OCI-M1 (cell line): ENCODE measurements at places on chromosomes 5 and 9.
A peak's percentile ranks its signal among the peaks of the same experiment; 100 is the strongest.

DNA sequence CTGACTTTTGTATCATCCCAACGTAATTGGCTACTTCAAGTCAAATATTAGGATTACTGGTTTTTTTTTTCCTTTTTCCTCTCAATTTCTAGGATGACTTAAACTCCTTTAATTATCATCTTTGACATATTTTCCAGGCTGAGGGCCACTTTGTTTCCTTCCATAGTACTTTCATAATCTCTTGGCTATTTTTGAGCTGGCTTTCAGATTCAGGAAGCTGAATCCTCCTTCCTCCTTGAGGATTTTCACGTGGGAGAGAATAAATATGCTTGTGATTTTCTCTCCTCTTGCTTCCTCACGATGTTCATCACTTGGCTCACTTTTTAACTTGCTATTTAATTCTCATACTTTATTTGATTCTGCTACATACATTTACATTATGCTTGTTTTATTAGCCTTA is 88.1 kb downstream of the ITGA1 start:
- no peak for DNase-seq

DNA sequence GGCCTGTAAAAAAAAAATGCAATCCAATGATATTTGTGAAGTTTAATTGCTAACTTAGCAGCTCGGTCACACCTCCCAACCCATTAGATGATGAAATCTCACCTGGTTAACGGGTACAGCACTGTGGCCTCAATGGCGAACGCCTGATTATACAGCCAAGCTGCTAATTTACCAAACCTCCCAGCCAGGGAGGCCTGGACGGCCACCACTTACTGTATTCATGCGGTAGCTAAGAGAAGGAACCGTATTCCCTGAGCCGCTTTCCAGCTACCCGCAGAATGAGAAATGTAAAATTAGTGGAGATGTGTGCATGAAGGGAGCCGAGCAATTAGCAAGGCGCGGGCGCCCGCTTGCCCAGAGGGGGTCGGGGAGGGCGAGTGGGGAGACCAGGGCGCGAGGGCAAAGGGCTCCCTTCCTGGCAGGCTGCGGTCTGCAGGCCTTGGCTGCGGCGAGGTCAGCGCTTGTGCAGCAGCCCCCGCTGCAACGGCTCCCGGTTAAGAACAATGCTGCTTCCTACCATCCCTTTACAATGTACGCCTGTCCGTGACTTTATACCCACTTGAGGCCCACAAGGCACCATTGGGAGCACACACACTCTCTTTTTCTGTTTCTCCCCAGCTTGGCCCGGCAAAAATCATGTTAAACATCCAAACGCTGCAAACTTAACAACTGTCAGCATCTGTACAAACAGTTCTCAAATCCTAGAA is 70.4 kb upstream of the TBCA start:
- no peak for DNase-seq

- DNase-seq: no peak
These were observed 110.1 kb downstream of the MVB12B start for GRCh38 chr9:126436545-126437267.

- peak; percentile 73 for DNase-seq
These were observed 21.0 kb upstream of the RAB14 start for GRCh38 chr9:121222524-121223171.

- DNase-seq: no peak
These were observed 16.0 kb downstream of the CAPSL start for GRCh38 chr5:35922468-35922867.

DNA sequence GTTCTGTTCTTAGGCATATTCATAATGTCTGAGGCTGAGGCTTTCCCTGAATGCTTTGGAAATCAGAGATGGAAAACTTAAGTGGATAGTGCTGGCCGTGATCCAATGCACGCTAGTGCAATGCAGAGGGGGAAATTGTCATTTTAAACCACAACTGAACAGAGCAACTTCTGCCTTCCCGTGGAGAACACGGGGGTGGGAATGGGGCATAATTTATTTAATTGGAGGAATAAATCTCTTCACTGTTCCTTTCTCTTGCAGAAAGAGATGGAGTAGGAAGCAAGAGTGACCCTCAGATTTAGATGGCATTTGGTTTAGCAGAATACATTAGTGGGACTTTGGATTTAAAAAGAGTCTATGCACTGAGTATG is 22.9 kb upstream of the NREP start:
- no peak for DNase-seq

- no peak for DNase-seq
These were observed 132.7 kb downstream of the PDE4D start for GRCh38 chr5:59760785-59761348.

- DNase-seq: no peak
These were observed 3.8 kb downstream of the CCDC187 start for GRCh38 chr9:136300016-136300545.

- no peak for DNase-seq
These were observed 56.5 kb upstream of the RAI14 start for GRCh38 chr5:34599471-34600117.

- no peak for DNase-seq
These were observed 89.2 kb downstream of the ARL15 start for GRCh38 chr5:54221135-54221534.

DNA sequence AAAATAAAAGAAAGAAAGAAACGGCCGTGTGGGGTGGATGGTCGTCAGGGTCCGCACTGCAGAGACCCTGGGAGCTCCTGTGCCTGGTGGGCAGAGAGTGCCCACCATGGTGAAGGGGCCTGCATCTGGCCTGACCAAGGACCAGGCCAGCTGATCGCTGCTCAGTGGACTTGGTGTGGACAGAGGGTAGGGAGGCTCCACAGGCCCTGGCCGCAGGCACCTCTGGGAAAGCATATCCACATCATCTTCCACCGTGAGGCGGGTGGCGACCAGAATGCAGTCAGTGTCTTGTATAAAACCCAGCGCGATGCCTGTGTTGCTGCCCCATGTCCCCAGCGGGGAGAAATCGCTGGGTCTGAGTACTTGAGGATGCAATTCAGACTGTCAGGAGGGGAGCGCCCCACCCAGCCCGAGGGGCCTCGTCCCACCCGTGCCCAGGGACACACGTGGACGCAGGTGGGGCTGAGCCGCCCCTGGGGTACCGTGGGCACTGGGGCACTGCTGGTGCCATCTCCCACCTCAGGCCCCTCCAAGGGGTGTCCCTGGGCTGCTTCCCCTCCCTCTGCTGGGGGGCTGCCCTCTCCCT is 27.8 kb upstream of the SLC6A19 start:
- no peak for DNase-seq

- DNase-seq: no peak
These were observed 11.5 kb downstream of the PRRX2 start for GRCh38 chr9:129676975-129677374.

- DNase-seq: no peak
These were observed 19.3 kb downstream of the LHX6 start for GRCh38 chr9:122209451-122209850.

DNA sequence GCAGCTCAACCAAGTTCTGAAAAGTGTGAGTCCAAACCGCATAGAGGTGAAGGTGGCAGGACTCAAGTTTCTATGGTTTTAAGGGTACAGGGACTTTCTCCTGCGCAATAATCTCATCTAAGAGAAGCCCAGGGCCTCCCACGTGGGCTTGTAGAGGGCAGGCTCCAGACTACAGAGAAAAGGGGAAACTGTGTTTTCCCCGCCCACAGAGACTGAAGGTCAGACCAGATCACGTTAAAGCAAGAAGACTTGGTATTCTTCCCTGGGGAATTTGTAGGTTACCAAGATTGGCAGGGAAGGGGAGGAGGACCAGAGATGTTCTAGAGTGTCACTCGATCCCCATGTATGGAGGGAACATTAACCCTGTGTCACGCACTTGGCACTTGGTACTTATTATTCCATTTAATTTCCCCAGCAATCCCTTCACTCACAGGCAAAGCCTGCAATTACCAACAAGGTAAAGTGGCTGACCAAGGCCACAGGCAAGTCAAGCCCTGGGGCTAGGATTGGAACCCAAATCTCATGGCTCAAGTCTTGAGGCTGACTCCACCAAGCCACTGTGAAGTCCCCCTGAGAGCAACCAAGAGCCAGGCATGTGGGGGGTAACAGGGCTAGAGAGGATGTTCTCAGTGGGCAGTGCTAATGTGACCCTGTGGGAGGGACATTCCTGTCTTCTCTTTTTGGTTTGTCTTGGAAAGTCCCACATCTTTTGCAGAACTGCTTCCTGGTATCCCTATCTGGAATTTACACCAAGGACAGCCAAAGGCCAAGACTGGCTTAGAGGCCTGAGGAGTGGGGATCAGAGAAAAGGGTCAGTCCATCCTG is 18.3 kb upstream of the NEK6 start:
- peak; percentile 80 for DNase-seq

DNA sequence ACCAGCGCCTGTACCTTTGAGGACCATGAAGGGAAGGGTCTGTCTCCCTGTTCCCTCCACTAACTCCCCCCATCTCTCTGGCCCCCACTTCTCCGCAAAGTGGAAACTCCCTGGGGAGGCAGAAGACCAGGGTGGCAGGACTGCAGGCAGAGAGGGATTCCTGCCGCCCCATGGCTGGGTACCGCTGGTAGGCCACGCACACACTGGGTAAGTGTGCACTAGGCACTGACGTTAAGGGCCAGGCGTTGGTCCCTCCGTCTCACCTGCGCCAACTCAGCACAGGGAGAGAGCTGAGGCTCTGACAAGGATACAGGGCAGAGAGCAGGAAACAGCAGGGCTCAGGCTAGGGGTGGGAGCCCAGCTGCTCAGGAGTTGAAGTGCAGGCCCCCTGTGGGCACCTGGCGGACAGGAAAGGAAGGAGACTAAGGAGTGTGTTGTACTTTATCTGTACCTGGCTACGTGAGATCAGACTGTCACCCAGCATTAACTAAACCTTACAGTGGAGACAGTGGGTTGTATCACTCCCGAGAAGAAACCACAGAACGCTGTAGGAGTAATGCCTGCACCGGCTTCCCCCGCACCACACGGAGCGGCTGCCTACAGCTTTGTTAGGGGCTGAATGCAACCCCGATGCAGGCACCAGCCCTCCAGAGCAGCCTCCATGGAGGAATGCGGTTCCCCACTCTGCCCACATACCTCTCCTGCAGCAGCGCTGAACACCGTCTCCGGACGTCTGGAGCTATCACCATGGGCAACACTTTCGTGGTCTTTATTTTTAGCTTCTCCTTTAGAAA is 34.2 kb upstream of the CLPTM1L start:
- DNase-seq: no peak
